Activated naive CD4-positive, alpha-beta T cell (primary cell): ENCODE measurements at places on chromosomes 5 and 9.

DNA sequence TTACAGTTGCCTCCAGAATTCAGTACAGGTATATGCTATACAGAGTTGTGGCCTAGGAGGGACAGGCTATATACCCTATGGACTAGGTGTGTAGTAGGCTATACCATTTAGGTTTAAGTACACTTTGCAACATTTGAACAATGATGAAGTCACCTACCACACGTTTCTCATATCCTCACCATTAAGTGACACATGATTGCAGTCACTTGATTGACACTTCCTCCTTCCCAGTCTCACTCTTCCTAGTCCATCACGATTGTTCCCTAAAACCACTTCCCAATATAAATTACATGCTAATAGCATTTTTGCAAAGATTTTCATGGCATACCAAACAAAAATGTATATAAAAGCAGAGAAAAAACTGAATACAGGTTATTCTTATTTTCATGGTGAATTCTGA, 312.2 kb downstream of the EPB41L4A start:
- DNase-seq, result no peak

GRCh38 chr5:151947931-151948608, 23.4 kb upstream of the GLRA1 start:
- DNase-seq, result no peak

- no peak for DNase-seq
Measured at GRCh38 chr9:87606841-87607521, 109.3 kb downstream of the DAPK1 start.

DNA sequence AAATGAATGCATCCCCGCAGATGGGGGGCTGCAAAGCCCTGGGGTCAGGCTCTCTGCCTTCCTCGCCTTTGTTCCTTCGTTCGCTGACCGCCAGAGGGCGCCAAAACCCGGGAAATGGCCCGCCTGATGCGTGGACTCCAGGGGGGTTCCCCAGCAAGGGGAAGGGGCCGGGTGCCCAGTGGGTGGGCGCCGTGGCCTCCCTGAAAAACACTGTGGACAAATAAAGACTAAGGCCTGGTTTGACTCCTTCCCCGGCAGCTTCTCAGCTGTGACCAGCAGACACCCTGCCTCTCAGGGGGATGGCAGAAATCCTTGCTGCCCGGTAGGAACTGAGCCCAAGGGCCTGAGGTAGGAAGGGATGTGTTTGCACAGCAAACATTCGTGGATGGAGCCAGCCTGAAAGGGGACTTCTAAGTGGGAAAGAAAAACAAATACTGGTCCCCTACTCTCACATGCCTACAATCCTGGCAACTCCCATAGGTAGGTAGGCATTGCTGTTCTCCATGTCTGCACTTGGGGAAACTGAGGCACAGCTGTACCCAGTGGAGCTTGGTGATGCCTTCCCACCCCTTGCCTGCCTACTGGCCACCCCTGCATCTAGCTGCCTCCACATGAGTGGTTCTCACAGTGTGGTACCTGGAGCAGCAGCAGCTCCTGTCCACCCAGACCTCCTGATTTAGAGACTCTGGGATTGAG, 57.7 kb downstream of the DUSP1 start:
- DNase-seq, result peak; percentile 73

DNA sequence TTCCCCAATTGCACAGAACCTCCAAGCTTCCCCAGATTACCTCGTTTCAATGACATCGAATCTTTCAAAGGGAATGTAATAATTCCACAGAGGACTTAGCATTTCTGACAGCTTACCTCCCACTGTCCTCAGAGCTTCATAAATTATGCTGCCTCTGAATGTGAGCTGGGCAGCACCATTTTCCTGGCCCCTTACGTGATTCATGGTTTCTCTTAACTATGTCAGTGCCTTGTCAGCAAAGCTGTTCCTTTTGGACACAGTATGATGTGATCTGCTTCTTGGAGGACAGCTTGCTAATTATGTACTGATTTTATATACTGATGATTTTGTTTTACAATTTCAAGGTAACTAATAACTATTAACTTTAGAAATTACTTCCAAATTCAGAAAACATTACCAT, 27.7 kb upstream of the SSBP2 start:
- DNase-seq, result no peak

GRCh38 chr5:66443462-66444130, 152.6 kb upstream of the MAST4 start:
- no peak for DNase-seq

- no peak for DNase-seq
Measured at GRCh38 chr9:124259158-124259808, 1.5 kb downstream of the NEK6 start.

GRCh38 chr5:124683917-124684555, 62.4 kb downstream of the ZNF608 start:
- DNase-seq, result no peak

DNA sequence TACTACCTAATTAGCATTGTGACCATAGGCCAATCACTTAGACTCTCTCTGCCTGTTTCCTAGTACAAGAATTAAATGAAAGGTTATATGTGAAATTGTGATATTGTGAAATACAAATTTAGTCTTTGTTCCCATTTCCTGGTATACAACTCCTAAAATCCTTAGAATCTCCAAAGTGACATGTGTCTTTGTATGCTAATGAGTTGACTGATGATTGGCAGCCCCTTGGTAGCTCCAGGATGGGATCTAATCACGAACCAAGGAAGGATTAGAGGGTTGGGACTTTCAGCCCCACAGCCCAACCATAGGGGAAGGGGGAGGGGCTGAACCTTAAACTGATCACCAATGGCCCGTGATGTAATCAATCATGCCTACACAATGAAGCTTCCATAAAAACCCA, 31.6 kb downstream of the ATP6V0E1 start:
- DNase-seq, result no peak

GRCh38 chr5:173782671-173783101, 105.5 kb upstream of the CPEB4 start:
- DNase-seq, result no peak

- peak; percentile 46 for DNase-seq
Measured at GRCh38 chr5:132272311-132273210, 15.1 kb downstream of the PDLIM4 start.

DNA sequence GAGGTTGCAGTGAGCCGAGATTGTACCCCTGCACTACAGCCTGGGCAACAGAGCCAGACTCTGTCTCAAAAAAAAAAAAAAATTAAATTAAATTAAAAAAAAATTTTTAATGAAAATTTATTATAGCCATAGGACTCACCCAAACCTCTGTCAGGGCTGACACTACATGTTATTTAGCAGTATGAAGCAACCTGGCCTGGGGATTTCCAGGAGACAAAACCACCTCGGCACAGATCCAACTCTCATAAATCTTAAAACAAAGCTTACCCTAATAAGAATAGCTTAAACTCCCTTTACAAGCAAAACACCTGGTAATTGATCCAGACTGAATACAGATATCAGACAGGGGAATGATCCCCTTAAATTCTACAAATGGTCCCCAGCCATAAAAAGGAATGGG, 38.4 kb downstream of the PPP1R2B start:
- no peak for DNase-seq

GRCh38 chr5:97745817-97746216, 562.8 kb upstream of the RIOK2 start:
- DNase-seq, result no peak

- DNase-seq, result no peak
Measured at GRCh38 chr5:112338681-112339337, 80.3 kb downstream of the EPB41L4A start.

- DNase-seq, result no peak
Measured at GRCh38 chr5:140143521-140144258, 18.0 kb downstream of the IGIP start.

- DNase-seq, result no peak
Measured at GRCh38 chr9:137000177-137000930, 4.0 kb upstream of the CLIC3 start.

DNA sequence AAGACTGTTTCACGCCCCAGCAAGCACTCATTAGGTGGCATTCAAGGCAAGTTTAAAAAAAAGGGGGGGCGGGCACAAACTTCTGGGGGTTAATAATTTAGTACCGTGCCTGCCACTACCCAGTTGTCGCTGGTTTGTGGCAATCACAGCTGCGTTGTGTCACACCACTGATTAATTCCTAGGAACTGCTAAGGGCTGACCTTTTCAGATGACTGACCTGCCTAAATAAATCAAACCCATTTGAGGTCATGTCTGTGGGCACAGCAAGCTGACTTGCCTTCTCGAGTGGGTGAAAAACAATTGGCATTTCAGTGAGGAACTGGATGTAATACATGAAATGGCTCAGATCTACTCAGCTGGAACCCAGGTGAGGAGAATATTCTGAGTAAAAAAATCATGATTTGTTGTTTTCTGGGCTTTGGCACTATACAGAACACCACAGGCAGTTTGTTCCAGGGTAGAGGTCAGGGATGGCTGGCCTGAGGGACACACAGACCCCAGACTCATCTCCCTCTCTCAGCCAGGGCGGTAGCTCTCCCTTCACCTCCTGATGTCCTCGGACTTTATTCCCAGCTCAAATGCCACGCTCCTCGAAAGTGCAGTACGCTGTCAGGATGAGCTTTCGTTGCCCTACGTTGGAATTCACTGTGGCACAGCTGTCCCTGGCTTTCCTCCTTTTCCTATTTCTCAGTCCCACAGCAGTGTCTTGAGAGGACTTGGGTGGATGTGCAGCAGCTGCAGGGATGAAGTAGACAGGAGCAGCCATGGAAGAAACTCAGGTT, 15.5 kb upstream of the MGAT1 start:
- no peak for DNase-seq

- DNase-seq, result no peak
Measured at GRCh38 chr5:179311091-179311470, 34.2 kb downstream of the ADAMTS2 start.

GRCh38 chr5:56532466-56532865, 282.9 kb upstream of the MAP3K1 start:
- DNase-seq, result no peak

GRCh38 chr9:85290019-85290418, 451.7 kb downstream of the AGTPBP1 start:
- no peak for DNase-seq

DNA sequence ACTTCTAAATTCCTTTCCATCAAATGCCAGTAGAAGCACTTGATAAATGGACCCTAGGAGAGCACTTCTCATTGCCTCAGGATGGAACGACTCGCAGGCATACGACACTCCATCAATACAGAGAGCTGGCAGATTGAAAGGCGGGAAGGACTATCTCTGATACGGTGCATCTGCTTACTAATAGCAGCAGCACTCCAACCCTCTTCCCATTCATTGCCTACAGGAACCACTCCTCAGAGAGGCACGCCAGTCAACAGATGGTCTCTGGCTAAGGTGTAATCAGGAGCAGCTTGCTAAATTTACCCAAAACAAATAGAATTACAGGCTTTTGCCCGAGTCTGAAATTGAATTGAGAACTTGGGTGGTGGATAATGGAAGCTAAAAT, 168.1 kb downstream of the EFNA5 start:
- no peak for DNase-seq

DNA sequence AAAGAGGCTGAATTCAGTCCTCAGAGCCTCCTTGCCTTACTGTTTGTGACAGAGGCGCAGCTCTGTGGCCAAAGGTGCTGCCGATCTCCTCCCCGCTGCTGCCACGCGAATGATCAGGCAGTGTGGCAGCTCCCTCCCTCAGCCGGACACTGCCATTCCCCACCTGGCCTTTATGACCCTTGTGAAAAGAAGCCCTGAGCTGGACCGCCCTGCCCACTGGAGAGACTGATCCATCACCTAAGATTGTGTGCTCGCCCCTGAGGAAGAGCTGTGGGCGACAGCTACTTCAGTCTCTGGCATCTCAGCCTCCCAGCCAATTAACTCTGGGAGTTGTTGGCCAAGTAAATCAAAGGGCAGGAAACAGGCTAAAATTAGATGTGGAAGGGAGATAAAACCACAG, 90.9 kb downstream of the CARTPT start:
- DNase-seq, result no peak

DNA sequence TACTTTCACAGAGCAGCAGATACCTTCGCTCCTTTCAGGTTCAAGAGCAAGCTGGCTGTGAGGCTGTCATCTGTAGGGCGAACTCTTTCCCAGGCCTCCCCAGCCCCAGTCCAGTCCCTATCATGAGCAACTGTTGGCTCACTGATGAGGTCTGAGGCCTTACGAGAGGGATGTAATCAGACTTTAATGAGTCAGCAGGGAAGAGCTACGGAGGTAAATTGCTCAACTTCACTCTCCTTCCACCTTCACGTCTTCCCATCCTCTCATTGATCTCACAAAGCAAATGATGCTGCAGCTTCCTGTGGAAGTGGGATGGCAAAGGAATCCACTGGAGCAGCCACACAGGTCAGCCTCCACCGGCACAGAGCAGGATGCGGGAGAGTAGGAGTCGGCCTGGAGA, 130.7 kb upstream of the TBCA start:
- DNase-seq, result no peak

DNA sequence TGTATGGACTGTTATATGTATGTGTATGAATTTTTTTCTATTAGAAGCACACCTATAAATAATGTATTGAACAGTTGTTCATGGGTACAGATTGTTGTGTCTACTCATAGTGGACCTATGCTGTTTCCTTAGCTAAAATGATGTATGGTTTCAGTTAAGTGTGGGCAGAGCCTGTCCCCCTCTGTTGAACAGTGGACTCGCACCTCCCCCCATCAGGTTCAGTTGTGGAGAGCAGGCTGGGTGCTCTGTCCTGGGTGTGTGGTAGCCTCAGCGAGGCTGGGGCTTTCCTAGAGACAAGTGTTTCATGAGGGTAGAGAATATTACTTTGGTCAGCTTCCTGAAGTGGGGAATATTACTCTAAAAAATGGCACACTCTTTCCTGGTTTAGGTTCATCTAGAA, 47.4 kb upstream of the LRRTM2 start:
- no peak for DNase-seq

- DNase-seq, result no peak
Measured at GRCh38 chr9:79446523-79447307, 125.0 kb upstream of the TLE4 start.

GRCh38 chr9:108534741-108535140, 321.0 kb downstream of the ACTL7B start:
- no peak for DNase-seq

DNA sequence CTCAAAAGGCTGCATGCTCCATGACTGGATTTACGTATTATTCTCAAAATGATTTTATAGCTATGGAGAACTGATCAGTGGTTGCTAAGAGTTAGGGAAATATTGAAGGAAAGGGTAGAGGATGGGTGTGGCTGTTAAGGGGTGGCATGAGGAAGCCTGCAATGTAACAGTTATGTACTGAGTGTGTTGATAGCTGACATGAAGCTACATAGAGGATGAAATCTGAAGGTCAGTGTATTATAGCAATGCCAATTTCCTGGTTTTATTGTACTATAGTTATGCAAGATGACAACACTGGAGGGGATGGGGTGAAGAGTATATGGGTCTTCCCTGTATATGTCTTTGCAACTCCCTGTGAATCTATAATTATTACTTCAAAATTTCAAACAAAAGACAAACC, 51.0 kb downstream of the TMEM245 start:
- DNase-seq, result no peak

DNA sequence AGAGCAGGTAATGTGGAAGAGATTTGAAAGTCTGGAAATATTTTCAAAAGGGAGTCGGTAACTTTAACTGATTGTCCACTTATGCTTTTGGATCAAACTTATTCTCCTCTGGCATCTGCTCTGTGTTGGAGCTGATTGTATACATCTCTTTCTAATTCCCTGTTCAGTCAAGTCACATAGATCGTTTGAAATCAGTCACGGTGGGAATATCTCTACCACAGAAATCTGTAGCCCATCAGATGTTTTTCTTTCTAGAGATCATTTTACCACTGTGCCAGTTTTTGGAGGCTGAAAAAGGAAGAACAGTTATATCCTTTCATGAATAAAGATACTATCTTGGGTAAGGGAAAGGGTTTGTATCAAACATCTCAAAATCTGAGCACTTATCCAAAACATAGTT, 1853.3 kb downstream of the EFNA5 start:
- DNase-seq, result no peak
